Occipital lobe (tissue), 3 donors: ENCODE measurements at places on chromosomes 6 and 20. TPM values are rescaled to one million over a fixed set of nuclear protein-coding genes. Genes with fewer than 3 reads are reported as not detected.

HLA-DQA2 gene
- 0.16 TPM for total RNA-seq

SIRPB2 gene
- total RNA-seq = 0.62 TPM

STXBP5 gene
- total RNA-seq = 163 TPM

PGC gene
- not detected for total RNA-seq

BPIFB4 gene
- total RNA-seq = not detected

RBPJL gene
- not detected for total RNA-seq
